ENCODE measurements at places on chromosomes 6 and 20.

DNA sequence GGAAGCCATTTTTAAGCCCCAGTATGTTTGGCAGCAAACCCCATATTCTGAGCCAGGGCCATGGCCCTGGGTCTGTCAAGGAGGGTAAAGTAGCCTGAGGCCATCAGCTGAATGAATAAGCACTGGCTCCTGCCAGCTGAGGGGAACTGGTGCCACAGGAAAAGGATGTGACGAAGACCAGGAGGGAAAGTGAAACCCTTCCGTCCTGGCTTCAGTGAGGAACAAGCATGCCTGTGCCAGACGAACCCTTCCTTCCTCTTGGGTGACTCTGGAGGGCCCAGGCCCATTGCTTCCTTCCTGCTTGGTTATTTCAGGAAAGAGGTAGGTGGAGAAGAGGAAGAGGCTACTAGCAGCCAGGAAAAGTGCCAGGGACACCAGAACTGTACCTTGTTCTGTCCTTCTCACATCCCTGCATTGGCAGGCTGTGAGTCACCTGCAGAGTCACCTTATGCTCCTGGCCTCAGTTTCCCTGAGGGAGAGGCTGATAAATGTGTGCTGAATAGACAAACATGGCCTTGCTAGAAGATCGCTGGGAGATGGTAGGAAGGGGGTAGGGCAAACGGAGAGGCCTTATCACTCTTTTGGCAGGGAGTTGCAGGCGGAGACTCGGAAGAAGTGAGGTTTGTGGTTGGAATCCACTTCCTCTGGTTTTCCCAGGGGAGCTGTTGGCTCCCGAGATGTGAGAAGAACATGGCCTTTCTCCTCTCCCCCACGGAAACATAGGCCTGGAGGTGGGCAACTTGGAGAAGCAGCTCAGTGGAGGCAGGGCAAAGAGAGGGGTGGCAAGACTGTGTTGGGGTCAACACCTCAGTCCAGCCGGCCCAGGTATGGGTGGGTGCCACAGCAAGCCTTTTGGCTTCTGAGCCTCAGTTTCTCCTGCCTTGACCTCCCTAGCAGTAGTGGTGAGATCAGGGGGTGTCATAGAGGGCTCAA, 37.4 kb downstream of the COX4I2 start:
- peak; percentile 64 for DNase-seq

- no peak for DNase-seq
These were observed 33.2 kb downstream of the CST8 start for GRCh38 chr20:23524146-23524545.

GRCh38 chr6:69622230-69622629, 174.6 kb downstream of the LMBRD1 start:
- DNase-seq, result no peak

GRCh38 chr6:121940728-121941127, 458.7 kb upstream of the HSF2 start:
- no peak for DNase-seq

DNA sequence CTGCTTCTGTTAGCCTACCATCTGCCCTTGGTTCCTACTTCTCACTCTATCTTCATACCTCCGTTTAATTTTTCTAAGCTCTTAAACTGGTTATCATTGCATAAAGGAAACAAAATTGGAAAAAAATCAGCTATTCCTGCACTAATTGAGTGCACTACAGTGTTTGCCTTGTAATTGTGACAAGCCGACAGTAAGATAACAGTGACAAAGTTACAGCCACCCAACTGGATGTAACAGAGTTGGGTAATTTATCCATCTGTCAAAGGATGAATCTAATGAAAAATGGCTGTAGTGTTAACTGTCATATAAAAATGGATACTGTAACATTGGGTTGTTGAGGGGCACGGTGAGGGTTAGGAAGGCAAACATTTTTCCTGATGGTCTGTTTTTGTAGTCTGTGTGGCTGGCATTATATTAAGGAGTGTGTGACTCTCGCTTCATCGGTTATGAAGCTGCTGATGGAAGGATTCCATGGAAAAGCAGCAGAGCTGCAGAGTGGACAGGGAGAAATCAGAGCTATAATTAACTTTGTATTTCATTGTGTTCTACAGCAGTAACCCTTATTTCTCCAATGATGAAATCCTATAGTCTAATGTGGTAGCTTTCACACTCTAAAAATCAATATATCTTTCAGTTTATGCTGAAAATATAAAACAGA, 12.7 kb downstream of the PBOV1 start:
- peak; percentile 48 for DNase-seq

DNA sequence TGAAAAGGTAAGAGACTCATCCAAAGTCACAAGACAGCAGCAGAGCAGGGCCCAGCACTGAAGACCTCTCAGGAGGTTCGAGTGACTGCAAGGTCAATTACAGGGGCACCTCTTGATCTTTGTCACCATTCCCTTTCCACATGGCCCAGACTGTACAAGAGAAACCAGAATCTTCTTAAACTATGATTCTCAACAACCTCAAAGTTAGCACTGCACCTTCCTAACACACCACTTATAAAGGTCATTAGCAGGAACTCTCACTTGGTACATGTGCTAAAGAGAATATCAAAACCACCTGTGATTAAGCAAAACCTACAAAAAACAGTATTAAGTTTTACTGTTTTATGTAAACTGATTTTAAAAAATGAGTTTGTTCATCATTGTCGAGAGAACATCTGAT, 70.2 kb downstream of the DTNBP1 start:
- DNase-seq, result no peak

GRCh38 chr6:37288247-37288646, 30.3 kb upstream of the TMEM217 start:
- no peak for DNase-seq

DNA sequence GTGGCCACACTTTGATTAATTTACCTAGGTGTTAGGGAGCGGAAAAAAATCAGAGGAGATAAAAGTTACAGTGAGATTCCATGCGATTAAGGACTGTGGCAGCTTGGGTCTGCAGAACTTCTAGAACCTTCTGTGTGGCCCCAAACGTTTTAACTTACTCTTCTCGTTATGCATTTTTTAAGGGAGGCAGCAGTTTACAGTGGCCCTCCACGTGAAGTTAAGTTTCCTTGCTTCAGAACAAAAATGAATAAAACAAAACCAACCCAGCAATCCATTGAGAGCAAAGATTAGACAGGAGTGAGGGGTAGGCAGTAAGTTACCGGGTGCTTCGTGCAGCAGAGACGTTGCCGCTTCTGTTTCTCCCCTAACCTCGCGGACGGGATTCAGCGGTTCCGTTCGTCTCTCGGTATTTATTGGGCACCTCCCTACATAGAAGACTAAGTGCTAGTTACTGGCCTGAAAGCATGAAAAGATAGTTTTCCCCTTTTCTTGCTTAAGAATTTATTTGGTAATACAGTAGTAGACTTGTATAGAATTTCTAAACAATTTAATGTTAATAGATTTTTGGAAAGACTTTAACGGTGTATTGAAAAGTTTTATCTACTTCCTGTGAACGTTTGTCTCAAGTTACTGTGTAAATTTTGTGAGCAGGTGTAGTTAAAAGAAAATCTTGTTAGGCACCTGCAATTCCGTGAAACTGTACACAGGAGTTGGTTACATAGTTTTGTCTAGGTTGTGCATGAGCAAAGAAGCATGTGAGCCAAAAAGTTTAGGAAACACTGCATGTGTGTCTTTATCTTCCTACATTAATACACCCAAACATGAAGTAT, 1.1 kb downstream of the BAG2 start:
- DNase-seq, result no peak

DNA sequence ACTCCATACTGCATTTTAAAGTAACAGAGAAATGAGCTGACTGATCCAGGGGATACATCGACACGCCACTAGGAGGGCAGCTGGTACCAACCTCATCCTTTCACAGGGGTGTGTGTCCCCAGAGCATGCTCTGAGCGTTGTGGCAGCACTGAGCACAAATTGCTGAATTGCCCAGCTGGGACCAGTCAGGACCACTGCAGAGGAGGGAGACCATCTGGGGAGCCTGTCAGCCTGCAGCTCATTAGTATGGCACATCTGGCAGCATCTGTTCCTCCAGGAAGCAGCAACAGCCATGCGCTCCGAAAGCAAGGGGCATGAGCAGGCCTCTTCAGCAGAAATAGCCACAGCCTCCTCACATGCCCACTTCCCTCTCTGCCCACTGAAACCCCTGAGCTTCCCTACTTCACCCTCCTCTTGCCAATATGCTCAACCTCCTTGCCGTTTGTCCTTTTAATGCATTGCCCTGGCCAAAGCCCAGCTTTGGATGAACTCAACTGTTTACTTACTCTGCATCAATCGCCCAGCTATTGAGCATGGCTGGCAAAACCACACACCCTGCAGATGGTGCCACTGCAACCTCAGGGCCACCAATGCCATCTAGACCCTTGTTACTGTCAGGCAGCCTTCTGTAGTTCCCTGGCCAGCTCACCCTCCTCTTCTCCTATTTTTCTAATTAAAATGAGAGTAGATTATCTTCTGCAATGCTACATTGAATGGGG, 77.6 kb upstream of the NEDD9 start:
- DNase-seq, result peak; percentile 25

DNA sequence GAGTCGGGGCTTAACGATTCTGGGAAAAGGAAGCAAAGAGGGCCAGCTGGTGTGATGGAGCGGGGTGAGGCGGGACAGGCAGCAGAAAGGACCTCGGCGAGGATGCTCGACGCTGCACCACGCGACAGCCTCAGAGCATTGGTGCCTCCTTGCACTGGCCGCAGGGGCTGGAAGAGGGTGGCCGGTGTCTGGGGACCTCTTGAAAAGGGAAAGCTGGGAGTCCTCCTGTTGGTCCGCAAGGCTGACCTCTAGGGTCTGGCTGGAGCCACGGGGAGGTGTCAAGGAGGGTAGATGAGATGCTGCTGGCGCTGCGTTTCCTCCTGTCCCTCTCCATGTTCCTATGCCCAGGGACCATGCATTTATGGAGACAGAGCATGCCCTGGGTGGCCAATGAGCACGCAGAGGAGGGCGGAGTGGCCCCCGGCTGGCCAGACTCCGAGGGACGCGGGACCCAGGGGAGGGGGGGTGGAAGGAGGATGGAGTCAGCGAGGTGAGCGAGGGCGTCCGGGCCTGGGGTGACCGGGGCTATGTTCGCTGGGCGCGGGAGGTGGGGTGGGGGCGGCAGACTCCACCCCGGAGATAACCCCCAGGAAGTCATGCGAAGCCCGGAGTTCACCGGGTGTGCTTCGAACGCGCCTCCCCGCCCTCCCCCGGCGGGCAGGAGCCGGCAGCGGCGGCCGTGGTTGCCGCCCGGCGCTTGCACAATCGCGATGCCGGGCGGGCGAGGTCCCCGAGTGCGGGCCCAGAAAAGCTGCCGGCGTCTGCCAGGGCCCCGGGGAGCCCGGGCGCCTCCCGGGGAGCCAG, at the start of gene CYP24A1:
TSS of gene CYP24A1 (minus strand) at position 334 of the 804 bp plus-strand sequence. CDS start 407 bp downstream, outside the sequence.
- no peak for DNase-seq

GRCh38 chr6:72890671-72891070, 268.8 kb downstream of the KCNQ5 start:
- no peak for DNase-seq

- DNase-seq, result no peak
These were observed 86.8 kb downstream of the PLG start for GRCh38 chr6:160788806-160789205.

DNA sequence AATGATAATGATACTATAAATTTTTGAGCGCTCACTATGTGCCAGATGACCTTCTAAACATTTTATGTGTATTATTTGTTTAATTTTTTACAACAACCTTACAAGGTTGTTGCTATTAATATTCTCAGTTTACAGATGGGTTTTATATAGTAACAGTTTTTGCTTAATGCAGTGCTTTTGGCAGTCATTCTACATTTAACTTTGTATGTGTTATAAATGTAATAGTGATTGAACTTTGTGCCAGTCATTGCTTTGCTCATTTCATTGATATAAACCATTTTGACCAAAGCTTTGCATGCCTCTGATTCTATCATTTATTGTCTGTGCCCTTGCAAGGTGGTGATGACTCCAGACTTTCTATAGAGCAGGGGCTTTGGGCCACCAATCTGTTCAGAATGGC, 206.3 kb upstream of the LAMP5 start:
- no peak for DNase-seq

GRCh38 chr20:12054556-12054955, 136.9 kb downstream of the BTBD3 start:
- DNase-seq, result no peak

Data from hippocampal formation (tissue), 2 donors.